ENCODE measurements at places on chromosomes 16 and 17. TPM values are rescaled to one million over a fixed set of nuclear protein-coding genes. Genes with fewer than 3 reads are reported as not detected.

Gene VAC14
- 16.0 TPM for total RNA-seq

Gene KRTAP9-2
- not detected for total RNA-seq

Gene KCNAB3
- total RNA-seq: not detected

Gene XAF1
- total RNA-seq: 0.43 TPM
